ENCODE measurements at places on chromosomes 6 and 20. TPM values are rescaled to one million over a fixed set of nuclear protein-coding genes. Genes with fewer than 3 reads are reported as not detected.

Gene MAS1
- not detected for total RNA-seq

Gene HS3ST5
- total RNA-seq = not detected

Gene CLPSL2
- not detected for total RNA-seq

DNA sequence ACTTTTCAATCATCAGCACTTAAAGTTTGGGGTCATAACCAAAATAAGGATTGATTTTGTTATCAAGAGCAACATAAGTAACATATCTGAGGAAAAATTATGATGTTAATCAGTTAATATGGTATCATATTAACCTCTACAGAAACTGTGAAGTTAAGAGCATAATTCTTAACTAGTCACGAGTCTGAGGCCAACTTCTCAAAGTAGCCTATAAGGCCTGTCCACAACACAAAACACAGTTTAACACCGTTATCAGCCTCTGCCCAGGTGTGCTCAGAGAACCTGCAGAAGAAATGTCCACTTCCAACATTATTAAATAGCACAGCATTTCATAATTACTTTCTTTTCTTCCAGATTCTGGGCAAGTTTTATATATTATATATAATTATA lies 1.1 kb downstream of the STX7 start:
- DNase-seq = no peak

GRCh38 chr20:4082406-4083097 lies 67.2 kb upstream of the RNF24 start:
- peak; percentile 53 for DNase-seq

DNA sequence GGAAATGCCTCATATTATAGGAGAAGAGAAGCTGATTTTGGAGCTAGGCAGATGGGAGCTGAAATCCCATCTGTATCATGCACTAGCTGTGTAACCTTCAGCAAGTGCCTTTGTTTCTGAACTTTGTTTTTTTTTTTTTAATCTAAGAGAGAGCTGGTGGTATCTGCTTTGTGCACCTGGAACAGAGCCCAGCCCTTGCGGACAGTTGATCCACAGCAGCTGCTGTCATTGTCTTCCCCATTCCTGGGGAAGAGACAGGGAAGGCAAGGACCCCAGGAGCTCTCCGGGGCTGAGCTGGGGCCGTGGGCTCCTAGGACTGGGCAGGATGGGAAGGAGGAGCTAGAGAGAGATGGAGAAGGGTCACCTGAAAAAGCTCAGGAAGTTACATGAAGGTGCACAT lies 92.1 kb downstream of the SYNJ2 start:
- DNase-seq = no peak

Measured in A172 (cell line).